Activated T-helper 17 cell treated with anti-CD3 and anti-CD28 coated beads, Interleukin-2, amount 50 U/mL, for 72 hours (primary cell): ENCODE measurements at places on chromosomes 6 and 20.

DNA sequence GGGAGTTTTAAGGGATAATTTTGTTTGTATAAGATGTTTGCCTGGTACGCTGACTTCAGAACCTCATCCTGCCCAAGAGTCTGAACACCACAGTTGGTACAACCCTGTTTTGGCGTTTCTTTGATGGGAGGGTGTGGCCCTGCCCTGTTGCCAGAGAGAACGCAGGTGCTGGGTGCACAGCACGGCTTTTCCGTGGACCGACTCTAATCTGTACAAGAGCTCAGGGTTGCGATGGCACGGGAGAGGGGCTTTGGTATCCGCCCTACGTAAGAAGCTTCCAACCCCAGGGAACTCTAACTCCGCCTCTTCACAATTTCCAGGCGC is 1.3 kb downstream of the CYP24A1 start:
- ATAC-seq, result no peak

- ATAC-seq, result peak; percentile 67
These were observed at the start of gene CITED2 for GRCh38 chr6:139374357-139375225. Gene CITED2 (minus strand): TSS chr6:139374648. CDS start chr6:139373944, 704 bp downstream.

GRCh38 chr6:93581371-93581770 is 162.0 kb upstream of the EPHA7 start:
- ATAC-seq, result no peak

- no peak for ATAC-seq
These were observed 303.7 kb downstream of the ESR1 start for GRCh38 chr6:152110886-152111820.
